ENCODE measurements at places on chromosomes 6 and 20. TPM values are rescaled to one million over a fixed set of nuclear protein-coding genes. Genes with fewer than 3 reads are reported as not detected.

Gene SYTL3
- total RNA-seq = 4.4 TPM

Gene PXDC1
- 32.8 TPM for total RNA-seq

Gene IL17F
- total RNA-seq = not detected

Gene CD83
- total RNA-seq = 2.3 TPM

Gene GPR6
- total RNA-seq = not detected

Gene RAET1E
- total RNA-seq = 0.89 TPM

Gene UBE2J1
- total RNA-seq = 15.6 TPM

Gene IGF2R
- total RNA-seq = 50.1 TPM

Gene VGLL2
- 0.26 TPM for total RNA-seq

Gene LY6G6C
- total RNA-seq = not detected

Gene ESR1
- 2.4 TPM for total RNA-seq

Gene KHDC1L
- total RNA-seq = not detected

Gene EEF1A2
- 656 TPM for total RNA-seq

Gene CYP39A1
- total RNA-seq = 3.7 TPM

DNA sequence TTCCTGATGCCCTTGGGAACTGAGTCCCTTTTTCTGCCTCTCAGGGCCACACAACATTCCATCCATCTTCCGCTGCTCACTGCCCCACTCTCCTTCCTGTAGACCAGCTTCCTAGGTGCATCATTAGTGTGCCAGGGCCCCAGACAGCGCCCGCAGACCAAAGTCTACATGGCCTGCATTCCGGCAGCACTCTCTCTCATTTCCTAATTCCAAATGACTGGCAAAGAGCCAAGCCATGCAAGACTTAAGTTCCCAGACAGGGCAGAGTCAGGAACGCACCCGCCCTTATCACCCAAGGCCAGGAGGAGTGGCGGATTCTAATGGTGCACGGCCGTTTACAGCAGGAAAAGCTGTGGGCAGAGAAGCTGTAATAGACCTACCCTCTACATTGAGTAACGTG is 159.8 kb upstream of the ARID1B start:
- peak; percentile 64 for DNase-seq

GRCh38 chr6:137165375-137166246 is 7.8 kb downstream of the IL22RA2 start:
- no peak for DNase-seq

DNA sequence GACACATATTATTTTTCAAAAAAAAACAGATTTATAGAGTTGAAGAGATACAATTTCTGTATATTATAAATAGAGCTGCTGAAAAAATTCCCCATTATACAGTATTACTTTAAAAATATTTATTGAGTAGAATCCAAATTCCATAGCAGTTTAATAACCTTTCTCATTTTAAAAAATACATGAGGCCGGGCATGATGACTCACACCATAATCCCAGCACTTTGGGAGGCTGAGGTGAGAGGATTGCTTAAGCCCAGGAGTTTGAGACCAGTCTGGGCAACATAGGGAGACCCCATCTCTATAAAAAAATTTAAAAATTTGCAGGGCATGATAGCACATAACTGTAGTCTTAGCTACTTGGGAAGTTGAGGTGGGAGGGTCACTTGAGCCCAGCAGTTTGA is 13.0 kb downstream of the ATRN start:
- no peak for DNase-seq

- DNase-seq = no peak
These were observed 2.8 kb downstream of the RTN4IP1 start for GRCh38 chr6:106626485-106626884.

DNA sequence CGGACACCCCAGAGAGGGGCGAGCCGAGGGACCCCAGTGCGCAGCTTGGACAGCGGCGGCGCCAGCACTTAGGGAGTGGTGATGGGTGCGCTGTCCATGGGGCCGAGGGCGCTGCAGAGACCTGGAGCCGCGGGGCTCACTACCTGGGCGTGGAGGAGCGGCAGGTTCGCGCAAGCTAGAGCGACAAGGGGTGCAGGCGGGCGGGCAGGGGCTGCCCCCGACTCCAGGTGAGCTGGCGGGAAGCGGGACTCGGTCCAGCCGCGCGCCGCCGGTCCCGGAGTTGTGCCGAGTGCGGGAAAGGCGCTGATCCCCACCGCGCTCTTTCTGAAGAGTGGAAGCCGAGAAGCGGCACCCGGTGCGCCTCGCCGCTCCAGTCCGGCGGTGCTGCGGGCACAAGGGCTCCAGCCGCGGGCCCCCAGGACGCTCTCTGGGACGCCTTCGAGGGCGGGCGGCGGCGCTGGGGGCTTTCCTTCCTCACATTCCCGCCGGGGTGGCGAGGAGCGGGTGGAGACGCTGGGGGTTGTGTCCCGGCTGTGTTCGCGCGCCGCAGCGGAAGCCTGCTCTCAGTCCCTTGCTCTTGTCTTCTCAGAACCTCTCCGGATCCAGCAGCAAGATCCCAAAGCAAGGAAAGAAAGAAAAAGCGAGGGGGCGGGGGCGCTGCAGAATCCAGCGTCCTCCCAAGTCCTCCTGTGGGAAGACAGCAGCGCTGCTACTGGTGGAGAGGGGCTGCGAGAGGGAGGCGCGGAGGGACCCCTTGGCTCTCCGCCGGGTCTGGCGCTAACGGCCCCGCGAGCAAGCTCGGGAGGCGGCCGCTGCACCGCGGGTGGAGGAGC is at the start of gene B3GAT2:
Gene B3GAT2, minus strand, starts transcription at position 610 of the 833 bp plus-strand sequence. CDS start 631 bp downstream, outside the sequence.
- DNase-seq = peak; percentile 20

GRCh38 chr20:53215166-53215565 is 243.0 kb downstream of the TSHZ2 start:
- no peak for DNase-seq

- no peak for DNase-seq
These were observed 27.2 kb downstream of the DIDO1 start for GRCh38 chr20:62898970-62899632.

DNA sequence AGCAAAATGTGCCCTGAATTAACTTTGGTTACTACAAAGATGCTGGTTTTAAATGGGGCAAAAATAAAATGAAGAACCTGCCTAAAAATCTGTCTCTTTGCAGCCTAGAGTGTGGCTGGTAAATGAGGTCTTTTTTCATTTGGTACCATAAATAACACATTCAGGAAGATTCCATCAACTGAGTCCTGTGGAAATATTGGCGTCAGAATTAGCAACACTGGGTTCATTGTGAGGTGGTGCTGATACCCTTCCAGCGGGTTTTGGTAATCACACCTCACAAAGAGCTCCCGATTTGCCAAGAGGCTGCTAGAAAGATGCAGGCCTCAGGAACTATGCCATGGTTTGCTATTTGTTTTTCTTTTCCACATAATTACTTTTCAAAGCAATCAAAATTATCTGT is 55.3 kb downstream of the FAM50B start:
- no peak for DNase-seq

GRCh38 chr6:67287566-67287965 is 1347.5 kb upstream of the ADGRB3 start:
- DNase-seq = no peak

DNA sequence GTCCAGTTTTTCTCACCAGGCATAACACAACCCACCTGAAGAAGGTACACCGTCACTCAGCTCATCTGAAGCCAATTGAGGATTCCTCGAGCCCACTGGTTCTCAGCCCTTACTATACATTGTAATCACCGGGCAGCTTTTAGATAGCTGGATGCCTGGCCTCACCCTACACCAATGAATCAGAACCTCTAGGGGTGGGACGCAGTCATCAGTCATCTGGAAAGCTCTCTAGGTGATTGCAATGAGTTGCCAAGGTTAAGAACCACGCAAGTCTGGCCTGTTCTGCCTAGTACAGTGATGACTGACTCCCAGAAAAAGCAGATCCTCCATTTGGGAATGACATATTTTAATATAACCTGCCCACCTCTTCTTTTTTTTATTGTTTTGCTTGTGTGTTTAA is 41.1 kb downstream of the MC3R start:
- no peak for DNase-seq

DNA sequence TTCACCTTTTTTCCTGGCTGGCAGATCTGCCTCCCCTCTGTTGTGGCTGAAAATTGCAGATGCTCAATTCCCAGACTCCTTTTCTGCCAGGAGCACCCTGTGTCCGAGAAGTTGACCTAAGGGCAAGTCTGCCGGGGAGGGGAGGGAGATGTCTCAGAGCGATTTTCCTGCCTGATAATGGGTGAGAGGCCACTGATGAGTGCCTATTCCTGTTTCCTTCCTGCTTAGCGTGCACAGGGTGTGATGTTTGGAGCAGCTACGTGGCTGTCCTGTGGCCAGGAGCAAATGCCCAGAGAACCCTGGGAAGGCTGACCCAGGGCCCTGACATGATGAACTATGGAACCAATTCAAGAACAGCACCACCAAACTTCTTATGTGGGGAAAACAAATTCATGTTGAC is 22.5 kb downstream of the SOX4 start:
- no peak for DNase-seq

- DNase-seq = no peak
These were observed 24.9 kb downstream of the TTLL2 start for GRCh38 chr6:167349631-167350274.

DNA sequence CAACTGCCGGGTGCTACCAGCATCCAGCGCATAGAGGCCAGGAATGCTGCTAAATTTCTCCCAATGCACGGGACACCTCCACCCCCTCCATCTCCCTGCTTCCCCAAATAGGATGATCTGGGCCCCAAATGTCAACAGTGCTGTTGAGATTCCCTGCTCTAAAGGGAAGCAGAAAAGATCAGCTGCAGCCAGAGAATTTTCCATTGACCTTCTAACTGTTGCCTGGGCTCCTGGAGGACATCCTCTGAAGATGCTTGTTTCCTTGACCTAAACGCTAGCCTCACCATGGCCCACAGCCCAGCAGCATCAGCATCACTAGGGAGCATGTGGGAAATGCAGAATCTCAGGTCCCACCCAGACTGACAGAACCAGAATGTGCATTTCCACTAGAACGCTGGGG is 161.3 kb downstream of the GMPR start:
- DNase-seq = no peak

DNA sequence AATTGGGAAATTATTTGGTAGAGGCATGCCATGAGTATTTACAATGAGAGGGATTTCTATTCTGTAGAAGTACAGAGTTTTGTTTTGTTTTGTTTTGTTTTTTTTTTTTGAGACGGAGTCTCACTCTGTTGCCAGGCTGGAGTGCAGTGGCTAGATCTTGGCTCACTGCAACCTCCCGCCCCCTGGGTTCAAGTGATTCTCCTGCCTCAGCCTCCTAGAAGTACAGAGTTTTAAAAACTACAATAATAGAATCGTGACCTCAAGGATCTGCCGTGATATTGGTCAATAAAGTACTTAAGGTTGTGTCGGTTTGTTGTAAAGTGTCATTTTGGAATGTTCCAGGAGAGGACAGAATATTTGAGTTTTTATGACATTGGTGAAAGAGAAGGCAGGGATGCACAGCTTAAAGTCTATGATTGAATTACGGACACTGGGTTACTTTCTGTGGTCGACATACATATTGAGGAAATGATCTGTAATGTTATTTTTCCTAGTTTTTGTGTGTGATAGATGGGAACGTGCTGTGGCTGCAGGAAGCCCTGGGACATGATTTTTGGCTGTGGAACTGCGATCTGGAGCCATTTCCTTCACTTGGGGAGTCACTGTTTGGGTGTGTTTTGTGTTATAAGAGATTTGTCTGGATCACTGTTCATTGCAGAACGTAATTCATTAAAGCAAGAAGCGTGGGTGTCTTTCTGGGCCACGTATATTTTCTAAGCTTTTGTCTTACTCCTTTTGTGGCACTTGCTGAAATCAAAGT is 59.6 kb downstream of the TIAM2 start:
- no peak for DNase-seq

DNA sequence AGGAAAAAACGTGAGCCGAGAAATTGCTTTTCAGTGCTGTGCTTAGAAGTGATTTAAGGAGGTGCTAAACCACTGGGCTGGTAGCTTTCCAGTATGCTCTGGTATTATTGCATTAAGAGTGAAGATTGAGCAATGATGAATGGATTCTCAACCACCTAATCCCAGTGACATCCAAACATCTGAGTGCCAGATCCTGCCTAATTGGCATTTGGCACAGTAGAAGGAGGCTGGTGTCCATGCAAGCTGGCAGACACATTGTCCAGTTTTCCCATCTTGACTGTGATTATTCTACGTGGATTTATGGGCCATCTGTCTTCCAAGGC is 398.0 kb upstream of the PLCB4 start:
- no peak for DNase-seq

DNA sequence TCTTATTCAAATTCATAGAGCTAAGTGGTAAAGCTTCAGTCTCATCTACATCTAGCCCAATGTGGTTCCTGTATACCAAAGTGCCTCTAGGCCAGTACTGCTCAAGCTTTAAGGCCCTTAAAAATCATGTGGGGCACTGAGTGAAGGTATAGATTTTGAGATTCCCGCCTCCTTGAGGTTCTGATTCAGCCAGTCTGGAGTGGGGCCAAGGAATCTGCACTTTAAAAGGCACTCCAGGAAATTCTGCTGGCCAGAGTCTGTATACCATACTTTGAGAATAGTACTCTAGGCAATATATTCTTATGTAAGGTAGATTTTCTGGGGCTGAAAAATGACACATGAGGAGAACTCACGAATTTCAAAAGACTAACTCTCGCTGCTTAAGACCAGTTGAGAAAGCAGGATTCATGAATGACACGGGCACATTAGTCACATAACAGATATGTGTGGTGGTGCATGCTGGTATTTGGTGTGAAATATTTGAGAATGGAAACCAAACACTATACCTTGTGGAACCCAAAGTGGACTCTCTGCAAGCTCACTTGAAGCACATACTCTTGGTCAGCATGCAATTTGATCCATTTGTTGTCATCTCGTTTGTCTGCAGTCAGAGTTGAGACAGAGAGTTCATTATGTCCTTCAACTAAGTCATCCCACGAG is 47.6 kb upstream of the SIM1 start:
- DNase-seq = no peak

GRCh38 chr6:2072453-2072852 is 173.0 kb downstream of the GMDS start:
- no peak for DNase-seq

GRCh38 chr20:19872001-19872400 is 113.9 kb downstream of the RIN2 start:
- no peak for DNase-seq

- no peak for DNase-seq
These were observed 37.2 kb downstream of the SEL1L2 start for GRCh38 chr20:13953227-13953626.

DNA sequence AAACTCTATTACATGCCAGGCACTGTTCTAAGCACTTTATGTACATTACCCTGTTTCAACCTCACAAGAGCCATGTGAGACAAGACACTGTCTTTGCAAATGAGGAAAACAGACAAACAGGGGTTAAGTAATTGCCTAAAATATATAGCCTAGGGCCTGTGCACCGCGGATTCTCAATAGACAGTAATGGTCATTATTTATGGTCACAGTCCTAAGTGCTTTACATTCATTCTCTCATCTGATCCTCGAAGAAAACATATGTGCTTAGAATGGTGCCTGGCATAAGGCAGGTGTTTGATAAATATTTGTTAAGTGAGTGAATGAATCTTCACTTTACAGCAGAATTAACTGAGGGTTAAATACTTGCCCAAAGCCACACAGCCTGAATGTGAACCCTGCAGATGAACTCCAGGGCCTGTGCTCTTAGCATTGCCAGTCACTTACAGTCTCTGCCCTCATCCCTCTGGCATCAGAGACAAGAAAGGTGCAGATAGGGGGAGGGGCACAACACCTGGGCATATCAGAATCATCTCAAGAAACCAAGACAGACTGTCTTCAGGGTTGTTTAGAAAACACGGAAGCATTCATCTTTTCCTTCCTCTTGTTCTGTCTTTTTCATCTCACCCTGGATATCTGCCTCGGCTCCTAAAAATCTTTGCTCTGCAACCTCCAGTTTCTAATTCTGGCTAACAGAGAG is 92.8 kb upstream of the SASH1 start:
- DNase-seq = no peak

GRCh38 chr6:90347411-90347851 is 50.8 kb upstream of the BACH2 start:
- no peak for DNase-seq

All from left cardiac atrium (tissue), 4 donors.